Activated CD4-positive, alpha-beta T cell treated with anti-CD3 and anti-CD28 coated beads, Interleukin-2, amount 50 U/mL, for 48 hours (primary cell): ENCODE measurements at places on chromosomes 16 and 17.
A peak's percentile ranks its signal among the peaks of the same experiment; 100 is the strongest.

DNA sequence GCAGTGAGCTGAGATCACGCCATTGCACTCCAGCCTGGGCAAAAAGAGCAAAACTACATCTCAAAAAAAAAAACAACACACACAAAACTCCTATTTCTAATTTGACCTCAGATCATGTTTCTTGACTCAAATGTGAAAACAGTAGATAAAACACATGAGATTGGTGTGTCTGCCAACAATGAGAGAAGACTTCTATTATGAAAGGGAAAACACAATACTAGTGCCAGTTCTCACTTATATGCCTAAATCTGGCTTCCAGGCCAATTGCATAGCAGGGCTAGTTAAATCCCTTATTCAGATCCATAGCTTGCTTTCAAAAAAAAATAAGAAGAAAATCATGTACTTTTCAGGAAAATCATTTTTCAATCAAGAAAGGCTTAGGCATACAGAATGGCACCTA lies 39.4 kb downstream of the AP1G1 start:
- DNase-seq, result no peak

GRCh38 chr16:55949518-55949917 lies 74.3 kb upstream of the CES5A start:
- DNase-seq, result no peak

DNA sequence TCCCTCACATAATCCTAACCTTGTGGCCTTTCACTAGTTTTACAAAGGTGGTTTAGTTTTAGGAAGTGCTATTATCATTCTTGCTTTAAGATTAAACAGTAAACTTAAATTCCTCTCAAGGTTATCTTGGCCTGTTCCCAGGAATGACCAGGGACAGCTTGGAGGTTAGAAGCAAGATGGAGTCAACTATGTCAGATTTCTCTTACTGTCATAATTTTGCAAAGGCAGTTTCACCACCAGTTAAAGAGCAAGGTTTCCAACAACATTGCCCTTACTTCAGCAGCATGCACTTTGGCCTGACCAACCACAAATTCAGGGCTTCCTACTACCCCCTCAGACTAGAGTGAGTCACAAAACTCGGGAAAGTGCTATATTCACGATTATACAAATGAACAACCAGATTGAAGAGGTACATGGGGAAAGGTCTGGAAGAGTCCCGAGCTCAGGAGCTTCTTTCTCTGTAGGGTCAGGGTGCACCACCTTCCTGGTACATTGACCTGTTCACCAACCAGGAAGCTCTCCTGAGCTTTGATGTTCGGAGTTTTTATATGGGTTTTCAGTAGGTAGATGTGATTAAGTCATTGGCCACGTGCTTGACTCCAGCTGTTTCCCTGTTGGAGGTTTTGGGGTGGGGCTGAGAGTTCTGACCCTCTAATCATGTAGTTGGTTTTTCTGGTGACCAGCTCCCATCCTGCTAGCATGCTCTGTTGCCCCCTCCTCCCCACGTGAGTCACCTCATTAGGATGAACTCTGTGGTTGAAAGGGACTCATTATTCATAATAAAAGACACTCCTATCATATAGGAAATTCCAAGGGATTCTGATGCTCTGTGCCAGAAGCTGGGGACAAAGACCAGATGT lies 19.4 kb downstream of the RHOT1 start:
- DNase-seq, result no peak

GRCh38 chr17:55154101-55154500 lies 110.7 kb upstream of the HLF start:
- DNase-seq, result no peak

DNA sequence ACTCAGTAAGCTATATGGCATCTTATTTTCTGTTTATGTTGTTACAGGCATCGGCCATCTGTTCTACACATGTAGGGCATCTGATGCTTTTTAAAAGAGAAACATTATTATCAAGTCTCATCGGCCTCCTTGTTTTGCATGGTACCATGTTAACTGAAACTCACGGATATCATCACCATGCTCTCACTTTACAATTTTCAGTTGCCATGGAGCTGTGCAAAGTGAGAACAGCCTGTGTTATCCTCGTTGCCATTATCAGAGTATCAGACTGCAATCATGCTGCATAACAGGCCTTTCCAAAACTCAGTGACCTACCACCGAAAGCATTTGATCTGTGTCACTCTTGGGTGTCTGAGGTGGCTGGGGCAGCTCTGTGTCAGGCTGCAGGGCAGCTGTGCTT lies 110.3 kb downstream of the C17orf67 start:
- DNase-seq, result no peak

DNA sequence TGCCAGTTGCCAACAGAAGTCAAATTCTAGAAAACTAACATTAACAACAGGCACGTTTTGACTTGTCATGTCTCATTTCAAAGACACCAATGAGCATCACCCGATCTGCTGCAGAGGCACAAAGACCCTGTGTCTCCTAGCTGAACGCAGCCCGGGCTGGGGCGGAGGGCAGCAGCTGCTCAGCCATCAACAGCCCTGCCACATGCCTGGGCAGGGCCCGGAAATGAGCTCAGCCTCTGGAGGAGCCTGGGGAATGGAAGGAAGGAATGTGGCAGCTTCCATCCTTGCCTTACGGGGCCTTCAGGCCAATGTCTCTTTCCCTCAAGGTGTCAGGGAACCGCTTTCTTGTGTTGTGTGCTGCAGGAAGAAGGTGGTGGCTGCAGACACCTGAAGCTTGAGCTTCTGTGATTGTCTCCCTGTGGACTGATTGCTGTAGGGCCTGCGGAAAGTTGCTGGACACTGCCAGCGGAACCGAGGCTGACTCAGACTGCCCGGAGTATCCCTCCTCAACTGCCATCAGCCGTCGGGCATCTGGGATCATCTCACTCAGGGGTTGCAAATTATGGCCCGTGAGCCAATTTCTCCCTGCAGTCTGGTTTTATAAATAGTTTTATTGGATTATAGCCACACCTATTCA lies 7.3 kb downstream of the CDH13 start:
- no peak for DNase-seq

DNA sequence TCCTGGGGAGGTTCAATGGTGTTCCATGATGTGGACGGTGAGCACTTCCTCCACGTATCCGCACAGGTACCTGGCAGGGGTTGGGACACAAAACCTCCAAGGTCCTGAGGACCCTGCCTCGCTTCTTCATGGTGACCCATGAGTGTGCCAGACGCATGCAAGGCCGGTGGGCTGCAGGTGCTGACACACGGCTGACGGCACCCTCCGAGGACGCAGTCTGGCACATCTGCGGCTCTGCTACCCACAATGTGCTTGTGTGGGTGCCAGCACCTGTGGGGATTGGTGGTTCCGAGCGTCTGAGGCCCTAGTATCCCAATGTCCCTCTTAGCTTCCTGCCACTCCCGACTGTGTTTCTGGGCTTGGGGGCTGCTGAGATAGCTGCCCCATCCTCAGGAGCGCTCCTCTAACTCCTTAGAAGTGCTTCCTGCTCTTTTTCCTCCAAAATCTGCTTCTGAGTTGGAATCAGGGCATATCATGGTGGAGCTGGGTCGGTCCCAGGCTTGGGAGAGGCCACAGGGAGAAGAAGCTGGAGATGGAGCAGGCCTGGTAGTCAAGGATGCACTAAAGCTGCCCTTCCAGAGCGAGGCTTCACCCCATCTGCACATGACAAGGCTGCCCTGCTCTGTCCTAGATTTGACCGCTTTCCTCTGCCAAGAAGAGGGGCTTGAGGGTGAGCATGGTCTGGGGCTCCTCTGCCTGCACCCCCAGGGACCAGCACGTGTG lies 1.6 kb downstream of the CYGB start:
- DNase-seq, result no peak

DNA sequence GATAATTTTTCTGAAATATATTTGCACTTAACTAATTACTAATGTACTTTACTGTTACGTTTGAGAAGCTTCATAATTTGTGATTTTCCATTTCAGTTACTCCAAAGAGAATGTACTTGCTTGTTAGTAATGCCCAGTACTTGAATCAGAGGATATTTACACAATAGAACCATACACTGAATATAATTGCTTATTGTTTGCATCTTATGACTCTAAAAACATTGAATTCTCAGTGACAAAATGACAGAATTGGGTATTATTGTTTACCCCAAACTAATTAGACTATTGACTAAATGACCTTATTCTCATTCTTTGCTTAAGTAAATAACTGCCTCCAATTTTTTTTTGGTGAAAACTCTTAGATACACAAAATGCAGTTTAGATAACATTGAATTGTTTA lies 8.9 kb downstream of the CCP110 start:
- no peak for DNase-seq

GRCh38 chr16:26111900-26112299 lies 420.1 kb downstream of the HS3ST4 start:
- no peak for DNase-seq

- DNase-seq, result no peak
These were observed 71.9 kb downstream of the SDR42E1 start for GRCh38 chr16:81939164-81940056.

DNA sequence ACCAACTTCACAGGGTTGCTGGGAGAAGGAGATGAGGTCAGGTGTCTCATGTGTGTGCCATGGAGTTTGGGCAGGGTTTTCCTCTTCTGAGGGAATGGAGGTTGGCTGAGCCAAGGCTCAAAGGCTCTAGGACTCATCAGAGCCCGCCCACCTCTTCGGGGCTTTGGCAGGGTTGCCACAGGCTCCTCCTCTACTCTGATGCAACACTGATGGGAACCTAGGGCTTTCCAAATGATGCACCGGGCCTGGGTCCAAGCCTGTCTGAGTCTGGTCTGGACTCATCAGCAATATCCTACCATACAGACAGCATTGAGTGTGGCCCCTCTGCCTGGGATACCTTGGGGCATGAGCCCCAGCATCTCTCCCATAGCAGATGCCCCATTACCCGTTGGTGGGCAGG lies 59.5 kb upstream of the LHX1 start:
- peak; percentile 12 for DNase-seq

- DNase-seq, result peak; percentile 85
These were observed 5.7 kb downstream of the GGA2 start for GRCh38 chr16:23504453-23505179.

DNA sequence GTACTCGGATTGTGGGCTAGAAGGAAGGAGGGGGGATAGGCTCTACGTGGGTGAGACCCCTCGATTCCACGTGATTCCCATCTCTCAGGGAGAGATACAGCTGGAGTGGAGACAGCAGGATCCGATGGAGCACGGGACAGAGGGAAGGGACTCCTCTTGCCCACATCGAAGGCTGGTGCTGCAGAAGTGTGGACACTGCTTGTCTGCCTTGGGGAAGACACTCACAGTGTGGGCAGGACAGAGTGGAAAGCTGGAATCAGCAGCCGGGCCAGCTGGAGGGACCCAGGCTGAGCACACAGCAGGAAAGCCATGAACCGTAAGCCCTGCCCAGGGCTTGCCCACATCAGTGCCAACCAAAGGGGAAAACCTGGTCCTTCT lies 42.1 kb upstream of the RPH3AL start:
- DNase-seq, result no peak

DNA sequence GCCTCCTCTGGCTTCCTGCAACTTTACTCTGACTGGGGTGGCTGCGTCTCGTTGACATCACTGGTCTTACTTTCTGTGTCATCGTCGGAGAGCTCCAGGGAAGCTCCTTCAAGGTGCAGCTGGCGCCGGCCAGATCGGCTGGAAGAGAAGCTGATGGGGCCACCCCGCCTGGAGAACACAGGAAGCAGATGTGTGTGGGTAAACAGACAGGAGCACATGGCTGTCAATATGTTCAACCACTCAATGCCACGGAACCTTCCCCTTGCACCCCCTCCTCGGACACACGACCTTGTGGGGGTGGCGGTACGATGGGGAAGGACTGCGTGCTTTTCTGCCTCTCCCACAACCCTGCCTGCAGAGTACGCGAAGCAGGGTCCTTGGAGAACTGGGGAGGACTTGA lies 40.1 kb downstream of the NDEL1 start:
- DNase-seq, result no peak

DNA sequence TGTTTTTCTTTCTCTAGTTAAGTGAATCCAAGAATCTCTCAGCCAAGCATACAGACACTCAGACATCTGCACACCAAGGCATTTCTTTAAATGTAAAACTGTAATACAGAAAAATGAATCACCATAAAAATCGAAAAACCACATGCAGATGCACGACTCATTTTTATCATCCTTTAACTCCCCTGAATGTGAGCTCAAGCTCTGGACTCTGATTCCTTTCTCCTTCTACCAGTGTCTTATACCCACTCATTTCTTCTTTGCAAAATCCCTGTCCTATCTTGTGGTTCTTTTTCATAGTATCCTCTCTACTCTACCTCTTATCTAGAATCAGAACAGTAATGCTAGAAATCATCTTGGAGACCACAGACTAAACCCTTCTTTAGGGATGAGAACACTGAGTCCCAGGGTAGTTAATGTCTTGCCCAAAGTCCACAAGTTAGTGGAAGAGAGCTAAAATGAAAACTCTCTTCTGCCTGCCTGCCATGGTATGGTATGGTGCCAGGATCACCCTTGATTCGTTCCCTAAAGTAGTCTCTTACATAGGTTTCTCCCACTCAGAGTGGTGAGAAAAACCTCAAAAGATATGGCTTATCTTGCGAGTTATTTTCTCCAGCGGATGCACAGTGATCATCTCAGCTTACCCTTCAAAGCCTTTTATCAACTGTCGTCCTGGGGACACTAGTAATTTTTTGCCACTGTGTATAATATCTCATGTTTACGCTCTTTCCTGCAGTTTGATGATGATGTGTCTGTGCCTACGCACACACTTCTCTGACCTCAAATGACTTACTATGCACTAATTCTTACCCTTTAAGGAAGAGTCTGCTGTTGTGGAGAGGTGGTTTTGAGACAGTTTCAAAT lies 30.2 kb downstream of the BRD7 start:
- DNase-seq, result no peak

DNA sequence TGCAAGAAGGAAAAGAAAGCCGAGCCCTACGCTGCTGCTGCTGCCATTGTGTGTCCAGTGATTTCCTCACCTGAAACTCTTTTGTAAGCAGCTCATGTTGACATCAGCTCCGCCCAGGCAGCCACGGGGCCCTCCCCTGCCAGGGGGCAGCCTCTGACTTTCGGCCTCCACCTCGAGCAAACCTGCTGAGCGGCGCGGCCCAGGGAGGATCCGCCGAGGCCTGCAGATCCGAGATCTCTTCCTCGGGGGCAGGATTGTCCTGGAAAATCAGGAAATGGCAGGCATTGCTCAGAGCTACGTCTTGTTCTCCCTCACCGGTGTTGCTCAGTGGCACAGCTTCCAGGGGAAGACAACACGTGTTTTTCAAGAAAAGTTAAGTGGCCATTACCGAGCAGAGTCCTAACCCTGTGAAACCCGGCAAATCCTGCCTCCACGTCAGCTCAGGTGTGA lies 35.6 kb upstream of the ZNF750 start:
- no peak for DNase-seq

GRCh38 chr17:10824874-10825273 lies 13.0 kb downstream of the PIRT start:
- DNase-seq, result no peak

GRCh38 chr16:80671281-80671849 lies 130.6 kb downstream of the DYNLRB2 start:
- DNase-seq, result no peak

- no peak for DNase-seq
These were observed 65.6 kb upstream of the HS3ST4 start for GRCh38 chr16:25626172-25626571.

- DNase-seq, result no peak
These were observed 11.2 kb downstream of the CHMP1A start for GRCh38 chr16:89646270-89646669.
